ENCODE measurements at places on chromosomes 3 and 15.

- no peak for DNase-seq
Measured at GRCh38 chr3:103767635-103768034, 1332.8 kb downstream of the ZPLD1 start.

DNA sequence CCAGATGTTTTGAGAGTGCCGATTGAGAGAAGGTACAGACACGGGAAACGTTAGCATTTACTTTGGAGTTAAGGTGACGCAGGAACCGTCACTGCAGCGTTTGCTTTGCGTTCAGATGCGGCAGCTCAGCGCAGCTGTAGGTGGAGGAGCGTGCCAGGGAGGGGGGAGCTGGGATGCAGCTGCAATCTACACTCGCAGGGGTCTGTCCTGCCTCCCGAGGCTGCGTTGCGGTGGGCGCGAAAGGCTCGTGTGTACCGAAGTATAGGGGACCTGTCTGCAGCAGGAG is 425 bp upstream of the FYTTD1 start:
- DNase-seq = peak; percentile 65

DNA sequence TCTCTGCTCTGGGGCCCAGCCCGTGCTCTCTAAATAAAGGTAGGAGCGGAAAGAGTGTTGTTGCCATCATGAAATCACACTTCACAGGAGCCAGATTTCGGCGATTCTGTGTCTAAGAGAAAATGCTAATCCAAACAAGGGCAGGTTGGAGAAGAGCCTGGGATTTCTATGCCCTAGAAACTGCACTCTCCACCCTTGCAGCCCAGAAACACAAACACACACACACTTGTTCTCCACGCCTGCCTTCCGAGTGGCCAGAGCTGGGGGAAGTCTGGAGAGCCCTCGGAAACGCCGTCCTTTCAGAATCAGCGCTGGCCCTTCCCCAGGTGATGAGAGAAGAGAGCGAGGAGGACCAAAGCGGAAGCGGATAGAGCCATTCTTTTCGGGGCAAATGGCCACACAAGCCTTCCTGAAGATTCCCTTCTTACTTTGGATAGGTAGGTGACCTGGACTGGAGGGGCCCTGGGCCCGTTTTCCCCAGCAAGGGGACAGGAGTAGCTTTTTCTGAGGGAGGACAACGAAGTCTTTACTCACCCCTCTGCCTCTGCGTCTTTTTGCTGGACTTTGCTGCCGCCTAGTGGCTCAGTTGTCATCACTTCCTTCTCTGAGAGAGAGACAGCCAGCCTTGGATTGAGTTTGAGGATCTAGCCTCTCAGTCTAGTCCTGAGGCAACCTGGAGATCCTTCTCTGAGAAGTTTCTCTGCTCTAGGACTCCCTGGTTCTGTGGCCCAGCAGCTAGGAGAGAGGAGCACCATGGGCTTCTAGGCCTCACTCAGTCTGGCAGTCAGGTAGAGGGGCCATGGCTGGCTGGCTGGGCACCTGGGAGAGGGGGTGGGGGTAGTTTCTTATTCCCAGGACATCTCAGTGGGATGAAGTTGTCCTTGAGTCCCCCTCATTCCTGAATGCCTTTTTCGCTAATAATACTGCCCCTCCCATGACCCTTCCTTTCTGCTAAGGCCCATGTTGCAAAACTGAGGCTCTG is 37.7 kb downstream of the SENP8 start:
- peak; percentile 80 for DNase-seq

DNA sequence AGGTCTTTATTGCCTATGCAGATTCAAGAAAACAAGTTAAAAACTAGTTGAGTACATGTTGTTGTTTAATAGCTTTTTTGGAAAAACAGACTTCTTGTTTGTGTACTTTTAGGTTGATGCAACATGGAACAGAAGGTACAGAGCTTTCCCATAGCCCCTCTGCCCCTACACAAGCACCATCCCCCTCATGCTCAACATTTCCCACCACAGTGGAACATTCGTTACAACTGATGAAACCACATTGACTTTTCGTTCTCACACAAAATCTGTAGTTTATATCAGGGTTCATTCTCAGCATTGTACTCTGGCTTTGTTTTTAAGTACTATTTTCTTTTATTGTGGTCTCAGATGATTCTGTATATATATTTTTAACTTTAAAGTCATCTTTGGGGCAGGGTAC is 1054.6 kb downstream of the NTRK3 start:
- DNase-seq = no peak

- no peak for DNase-seq
Measured at GRCh38 chr3:73504239-73504638, 120.5 kb downstream of the PDZRN3 start.

DNA sequence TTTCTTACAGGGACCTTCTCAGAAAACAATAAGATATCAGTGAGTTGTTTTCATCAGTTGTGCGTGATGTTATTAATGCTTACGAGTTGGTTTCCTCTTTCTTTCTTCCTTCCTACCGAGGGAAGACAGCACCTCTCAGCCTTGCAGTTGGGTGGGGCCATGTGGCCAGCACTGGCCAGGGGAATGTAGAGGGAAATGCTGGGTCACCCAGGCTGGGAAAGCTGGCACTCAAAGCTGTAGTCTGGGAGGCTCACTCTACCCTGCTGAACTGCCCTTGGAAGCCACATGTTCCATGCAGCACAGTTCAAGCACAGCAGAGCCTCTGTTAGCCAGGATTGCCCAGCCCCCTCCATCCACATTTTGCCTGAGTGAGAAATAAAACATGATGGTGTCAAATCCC is 10.1 kb upstream of the CHCHD6 start:
- no peak for DNase-seq

- DNase-seq = no peak
Measured at GRCh38 chr15:90038632-90039095, 37.5 kb downstream of the ZNF710 start.

GRCh38 chr3:177831361-177831760 is 634.1 kb upstream of the TBL1XR1 start:
- no peak for DNase-seq

DNA sequence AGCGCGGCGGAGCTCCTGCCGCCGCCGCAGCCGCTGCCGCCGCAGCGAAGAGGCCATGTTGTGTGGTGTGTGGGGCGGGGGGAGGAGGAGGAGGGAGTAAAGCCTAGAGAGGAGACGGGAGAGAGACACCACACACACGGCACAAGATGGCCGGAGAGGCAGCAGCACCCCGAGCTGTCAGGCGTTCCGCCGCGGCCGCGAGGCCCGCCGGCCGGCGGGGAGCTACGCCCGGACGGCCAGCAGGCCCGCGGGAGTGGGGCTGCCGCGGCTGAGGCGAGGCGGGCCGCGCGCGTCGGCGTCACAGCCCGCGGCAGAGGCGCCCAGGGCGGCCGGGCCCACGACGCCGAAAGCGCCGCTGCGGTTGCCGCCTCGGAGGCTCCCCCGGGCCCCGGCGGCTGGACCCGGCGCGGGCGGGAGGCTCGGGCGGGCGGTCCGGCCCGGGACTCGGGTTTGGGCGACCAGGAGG is 17.4 kb upstream of the CHD2 start:
- no peak for DNase-seq

DNA sequence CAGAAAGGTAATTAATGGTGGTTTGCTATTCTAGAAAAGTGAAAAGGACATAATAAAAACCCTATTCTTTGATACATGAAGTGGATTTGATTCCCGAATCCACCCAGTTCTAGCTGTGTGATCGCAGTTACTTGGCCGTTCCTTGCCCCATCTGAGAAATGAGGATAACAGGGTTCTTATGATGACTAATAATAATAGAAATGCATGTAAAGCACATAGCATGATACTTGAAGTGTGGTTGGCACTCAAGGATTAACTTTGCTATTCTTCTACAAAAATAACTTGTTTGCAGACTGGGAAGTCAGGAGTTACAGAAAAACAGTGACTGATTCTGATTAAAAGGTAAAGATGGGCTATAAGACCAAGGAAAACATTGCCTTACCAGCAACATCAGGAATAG is 26.8 kb downstream of the PARL start:
- no peak for DNase-seq

DNA sequence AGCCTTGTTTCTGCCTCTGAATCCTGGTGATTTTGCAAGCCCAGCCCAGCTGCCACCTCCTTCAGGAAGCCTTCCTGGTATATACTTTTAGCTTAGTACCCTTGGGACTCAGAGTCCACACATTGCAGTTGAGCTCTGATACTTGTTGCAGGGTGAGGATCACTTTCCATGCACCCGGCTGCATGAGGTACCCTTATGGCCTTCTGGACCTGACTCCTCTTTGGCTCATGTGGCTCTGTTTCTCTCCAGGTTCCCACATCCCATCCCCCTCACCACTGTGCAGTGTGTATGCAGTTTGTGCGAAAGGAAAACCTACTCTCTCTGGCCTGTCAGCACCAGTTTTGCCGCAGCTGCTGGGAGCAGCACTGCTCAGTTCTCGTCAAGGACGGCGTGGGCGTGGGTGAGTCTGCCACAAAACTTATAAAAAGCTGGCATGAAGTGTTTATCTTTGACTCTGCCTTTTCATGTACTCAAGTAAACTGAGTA is 23.1 kb upstream of the P4HTM start:
- DNase-seq = peak; percentile 33

DNA sequence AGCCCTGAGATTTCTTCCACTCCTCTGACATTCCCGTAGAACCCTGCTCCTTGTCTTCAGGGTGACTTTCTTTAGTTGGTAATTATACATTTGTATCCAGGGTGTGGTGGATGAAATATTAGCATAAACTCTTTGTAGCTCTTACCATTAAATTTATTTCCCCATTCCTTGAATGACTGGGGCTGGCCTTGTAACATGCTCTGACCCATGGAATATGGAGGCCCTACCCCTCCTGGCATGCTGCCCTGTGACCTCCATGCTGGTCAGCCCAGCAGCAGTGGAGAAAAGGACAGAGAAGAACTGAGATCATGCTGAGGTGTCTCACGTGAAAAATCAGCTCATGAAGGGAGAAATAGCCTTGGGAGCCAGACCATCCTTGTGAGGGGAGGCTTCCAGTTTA is 96.1 kb upstream of the PROK2 start:
- DNase-seq = no peak

DNA sequence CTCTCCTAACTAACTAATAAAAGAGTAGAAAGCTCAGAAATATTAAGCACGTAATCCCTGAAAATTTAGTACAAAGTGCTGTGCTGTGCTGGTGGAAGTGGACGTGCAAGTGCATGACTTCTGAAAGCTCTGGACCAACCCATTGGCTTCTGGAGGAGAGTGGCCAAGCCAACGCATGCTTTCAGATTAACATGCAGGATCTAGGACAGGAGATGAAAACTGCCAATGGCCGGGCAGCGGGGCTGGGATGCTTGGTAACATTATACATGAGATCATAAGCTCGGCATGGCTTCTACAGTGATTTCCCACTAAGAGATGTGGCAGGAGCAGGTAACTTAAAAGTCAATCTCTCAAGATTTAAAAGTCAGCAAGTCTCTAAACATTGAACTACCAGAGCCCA is 170.8 kb upstream of the SNTN start:
- no peak for DNase-seq

- DNase-seq = peak; percentile 20
Measured at GRCh38 chr3:143433787-143434378, 314.3 kb downstream of the CHST2 start.

DNA sequence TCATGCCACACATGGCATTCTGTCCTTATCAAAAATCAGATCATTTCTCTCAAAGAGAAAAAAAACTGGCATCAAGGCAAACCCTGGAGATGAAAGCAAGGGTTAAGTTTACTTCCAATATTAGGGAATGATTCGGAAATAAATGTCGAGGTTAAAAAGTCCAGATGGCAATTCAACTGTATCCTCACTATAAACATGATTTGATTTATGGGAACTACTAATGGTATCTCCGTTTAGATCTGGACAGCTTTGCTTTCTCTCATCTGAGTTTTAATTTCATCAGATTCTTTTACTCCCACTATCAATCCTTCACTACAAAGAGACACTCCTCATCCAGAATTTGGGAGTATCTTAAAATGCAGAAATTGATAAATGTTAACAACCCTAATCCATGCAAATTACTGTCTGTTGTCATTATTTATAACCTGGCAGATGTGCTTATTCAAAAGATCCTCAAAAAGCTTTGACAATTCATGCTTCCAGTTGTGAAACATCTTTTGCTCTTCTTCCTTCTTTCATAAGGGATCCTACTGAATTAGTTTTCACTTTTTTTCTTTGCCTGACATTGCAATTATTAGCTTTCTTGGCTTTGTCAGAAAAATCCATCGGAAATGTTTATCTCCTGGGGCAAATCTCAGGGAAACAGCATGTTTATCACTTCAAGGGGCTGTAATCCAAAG is 903.2 kb downstream of the MCTP2 start:
- no peak for DNase-seq

DNA sequence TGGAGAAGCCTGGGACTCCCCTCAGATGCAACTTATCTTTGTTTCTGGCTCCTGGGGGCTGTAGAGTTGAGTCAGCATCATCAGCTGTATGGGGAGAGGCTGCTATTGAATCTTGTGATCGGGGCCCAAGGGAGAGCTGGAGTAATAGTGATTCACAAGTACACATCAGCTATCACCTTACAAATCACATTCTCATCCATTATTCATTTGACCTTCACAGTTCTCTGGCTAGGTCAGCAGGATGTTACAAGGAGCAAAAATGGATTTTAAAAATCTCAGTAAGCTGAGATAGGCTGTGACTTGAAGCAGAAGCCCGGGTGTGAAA is 175.0 kb downstream of the OPA1 start:
- no peak for DNase-seq

DNA sequence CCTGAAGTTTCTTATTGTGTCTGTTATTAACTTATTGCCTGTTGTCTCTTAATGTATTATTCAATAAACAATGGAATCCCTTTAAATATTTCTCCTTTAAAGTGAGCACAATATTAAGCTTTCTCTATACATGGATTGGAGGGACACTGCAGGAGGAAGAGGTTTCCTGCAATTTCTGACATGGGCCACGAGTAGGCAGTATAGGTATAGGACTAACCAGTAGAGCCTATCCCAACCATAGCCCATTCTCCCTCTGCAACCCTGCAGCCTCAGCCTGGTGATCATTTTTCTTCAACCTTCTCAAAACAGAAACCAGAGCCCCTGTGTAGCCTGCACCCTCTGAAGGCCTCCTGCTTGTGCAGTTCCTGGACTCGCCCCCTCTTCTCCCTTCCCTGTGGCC is 124.8 kb downstream of the NEK10 start:
- DNase-seq = no peak

DNA sequence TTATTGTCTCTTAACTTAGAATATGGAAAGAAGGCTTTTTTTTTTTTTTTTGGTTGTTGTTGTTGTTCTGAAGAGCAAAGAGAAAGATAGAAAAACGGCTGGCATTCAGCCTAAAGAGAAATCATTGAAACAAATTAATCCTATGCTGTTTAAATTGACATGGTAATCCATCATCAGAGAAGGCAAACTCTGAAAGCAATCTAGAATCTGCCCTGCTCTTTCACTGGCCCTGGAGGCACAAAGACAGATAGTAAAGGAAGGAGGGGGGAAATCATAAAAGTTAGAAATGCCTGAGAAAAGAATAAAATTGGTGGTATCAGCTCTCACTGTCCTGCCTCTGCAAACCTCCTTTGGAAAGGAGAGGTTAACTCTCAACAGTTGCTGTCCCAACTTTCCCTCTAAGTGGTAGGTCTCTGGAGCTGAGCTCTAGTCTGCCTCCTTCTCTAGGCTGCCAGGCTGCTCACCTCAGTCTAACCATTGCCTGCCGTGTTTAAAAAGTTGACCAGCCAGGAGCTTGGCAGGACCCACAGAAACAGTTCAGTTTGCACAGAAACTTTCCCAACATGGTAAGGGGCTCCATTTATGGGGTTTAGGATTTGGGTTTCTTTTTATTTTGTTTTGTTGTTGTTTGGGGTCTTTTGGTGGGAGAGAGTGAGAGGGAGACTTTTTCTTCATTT is 13.4 kb upstream of the NR2F2 start:
- no peak for DNase-seq

GRCh38 chr15:58457466-58457965 is 25.7 kb downstream of the LIPC start:
- peak; percentile 38 for DNase-seq

Data from stimulated activated CD4-positive, alpha-beta T cell treated with anti-CD3 and anti-CD28 coated beads, Interleukin-1b, Interleukin-23, amount 100 ng/mL, for 48 hours (primary cell).